ENCODE measurements at places on chromosomes 5 and 9.
A peak's percentile ranks its signal among the peaks of the same experiment; 100 is the strongest.

DNA sequence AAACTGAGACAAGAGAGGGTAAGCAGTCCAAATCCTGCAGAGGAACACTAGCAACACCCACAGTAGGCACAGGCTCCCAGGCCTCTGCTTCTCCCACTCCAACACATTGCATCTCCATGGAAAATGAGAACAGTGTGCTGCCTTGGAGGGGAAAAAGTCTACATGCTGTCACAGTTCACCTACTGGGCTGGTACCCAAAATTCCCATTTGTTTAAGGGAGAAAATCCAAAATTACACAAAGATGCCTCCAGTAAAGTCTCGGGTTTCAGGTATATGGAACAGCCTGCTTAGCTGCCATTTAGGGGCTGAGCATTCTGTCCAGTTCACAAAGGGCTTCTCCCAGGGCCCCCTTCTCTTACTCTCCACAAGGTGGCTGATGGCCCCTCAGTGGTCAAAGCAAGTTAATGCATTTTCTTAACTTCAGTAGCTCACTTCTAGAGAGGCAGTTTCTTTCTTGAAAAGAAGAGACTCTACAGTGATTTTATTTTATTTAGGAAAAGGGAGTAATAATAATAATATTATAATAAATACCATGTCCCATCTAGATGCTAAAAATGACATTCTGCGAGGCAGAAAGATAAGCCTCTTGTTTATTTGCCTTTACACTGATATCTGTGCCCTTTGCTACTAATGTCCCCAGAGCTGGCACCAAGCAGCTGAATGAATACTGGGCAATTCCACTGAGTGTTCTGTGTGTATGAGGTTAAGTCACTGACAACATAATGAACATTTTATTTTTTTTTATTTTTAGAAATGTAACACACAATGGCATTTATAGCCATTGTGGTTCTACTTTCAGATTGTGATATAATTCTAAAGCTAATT lies 89.4 kb downstream of the RGS7BP start:
- peak; percentile 3 for DNase-seq

- DNase-seq: no peak
Observed at GRCh38 chr5:122751293-122751782, 23.5 kb upstream of the SNX2 start.

DNA sequence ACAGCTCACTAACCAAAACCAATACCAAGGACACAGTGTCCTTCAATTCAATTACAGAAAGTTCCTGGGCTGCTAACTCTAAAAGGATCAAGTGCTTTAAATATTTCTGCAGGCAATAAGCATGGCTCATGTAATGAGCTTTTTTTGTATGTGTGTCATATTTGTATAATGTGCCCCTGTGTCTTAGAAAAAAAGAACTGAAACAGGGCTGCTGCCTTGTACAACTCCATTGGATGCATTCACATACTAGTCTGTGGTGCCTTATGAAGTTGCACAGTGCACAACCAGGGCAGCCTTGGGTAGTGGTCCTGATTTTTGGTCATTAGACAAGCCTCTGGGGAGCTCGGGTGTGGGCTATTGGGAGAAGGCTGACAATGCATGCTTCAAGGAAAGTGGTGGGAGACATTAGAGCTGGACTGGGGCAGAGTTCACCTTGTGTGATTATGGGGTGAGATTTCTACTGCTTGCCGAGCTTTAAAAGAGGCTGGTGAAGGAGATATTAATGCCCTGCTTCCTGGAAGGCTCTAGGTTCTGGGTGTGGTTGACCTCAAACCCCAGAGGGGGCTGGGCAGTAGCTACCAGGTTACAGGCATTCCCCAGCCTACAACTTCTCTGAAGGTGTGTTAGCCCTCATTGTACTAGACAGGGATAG lies 3.6 kb upstream of the CPEB4 start:
- DNase-seq: no peak

GRCh38 chr9:75200892-75201470 lies 112.7 kb downstream of the OSTF1 start:
- DNase-seq: peak; percentile 45

DNA sequence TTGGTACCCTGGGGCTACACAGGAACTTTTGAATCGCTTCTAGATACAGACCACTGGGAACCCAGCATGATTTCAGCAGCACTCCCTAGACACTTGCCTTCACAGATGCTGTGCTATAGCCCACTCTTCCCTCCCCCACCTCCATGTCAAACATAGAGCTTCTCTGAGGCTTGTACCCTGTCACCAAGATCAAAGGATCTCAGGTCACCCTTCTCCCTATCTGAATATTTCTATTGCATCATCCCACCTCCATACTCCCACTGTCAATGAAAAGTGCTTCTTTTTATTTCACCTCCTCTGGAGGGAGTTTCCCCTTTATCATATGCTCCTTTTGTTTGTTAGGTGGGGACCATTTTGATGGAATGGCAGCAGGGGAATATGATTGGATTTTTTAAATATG lies 29.2 kb upstream of the PHF24 start:
- DNase-seq: no peak

- peak; percentile 68 for DNase-seq
Observed at GRCh38 chr5:169970911-169971765, 9.2 kb downstream of the INSYN2B start.

- no peak for DNase-seq
Observed at GRCh38 chr9:75438716-75439115, 350.4 kb downstream of the OSTF1 start.

- no peak for DNase-seq
Observed at GRCh38 chr5:352639-353611, 31.4 kb downstream of the AHRR start.

DNA sequence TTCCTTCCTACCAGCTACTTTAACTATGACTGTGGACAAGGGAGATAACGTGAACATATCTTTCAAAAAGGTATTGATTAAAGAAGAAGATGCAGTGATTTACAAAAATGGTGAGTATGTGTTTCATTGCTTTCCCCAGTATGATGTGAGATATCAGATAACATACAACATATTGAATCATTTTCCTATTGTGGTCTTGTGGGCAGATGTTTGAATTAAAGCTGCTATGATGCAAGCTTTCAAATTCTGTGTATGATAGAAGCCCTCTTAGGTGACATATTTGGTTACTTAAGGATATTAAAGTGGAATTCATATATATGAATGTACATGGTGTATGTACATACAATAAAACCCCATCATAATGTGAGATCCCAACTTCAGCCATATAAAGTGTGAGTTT lies 59.5 kb downstream of the TEK start:
- no peak for DNase-seq

- no peak for DNase-seq
Observed at GRCh38 chr5:120552638-120553037, 88.5 kb downstream of the PRR16 start.

- DNase-seq: peak; percentile 46
Observed at GRCh38 chr5:154196955-154197652, 6.6 kb downstream of the GALNT10 start.

GRCh38 chr5:15943487-15943886 lies 236.1 kb downstream of the MARCHF11 start:
- DNase-seq: no peak

- DNase-seq: no peak
Observed at GRCh38 chr5:27011274-27011673, 27.1 kb downstream of the CDH9 start.

DNA sequence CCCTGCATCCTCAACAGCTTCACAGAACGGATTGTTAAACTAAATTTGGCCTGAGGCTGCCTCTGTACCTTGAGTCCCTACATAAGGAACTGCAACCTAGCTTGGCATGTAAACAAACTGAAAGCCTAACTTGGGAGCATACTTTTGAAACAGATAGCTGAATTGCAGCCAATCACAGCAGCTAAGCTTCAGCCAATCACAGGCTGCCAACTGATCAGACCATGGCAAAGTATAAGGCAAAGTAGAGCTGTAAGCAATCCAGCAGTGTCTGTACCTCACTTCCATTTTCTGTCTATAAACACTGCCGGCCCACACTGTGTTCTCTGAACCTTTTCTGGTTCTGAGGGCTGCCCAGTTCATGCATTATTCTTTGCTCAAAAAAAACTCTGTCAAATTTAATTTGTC lies 8.9 kb upstream of the ZNF483 start:
- no peak for DNase-seq

DNA sequence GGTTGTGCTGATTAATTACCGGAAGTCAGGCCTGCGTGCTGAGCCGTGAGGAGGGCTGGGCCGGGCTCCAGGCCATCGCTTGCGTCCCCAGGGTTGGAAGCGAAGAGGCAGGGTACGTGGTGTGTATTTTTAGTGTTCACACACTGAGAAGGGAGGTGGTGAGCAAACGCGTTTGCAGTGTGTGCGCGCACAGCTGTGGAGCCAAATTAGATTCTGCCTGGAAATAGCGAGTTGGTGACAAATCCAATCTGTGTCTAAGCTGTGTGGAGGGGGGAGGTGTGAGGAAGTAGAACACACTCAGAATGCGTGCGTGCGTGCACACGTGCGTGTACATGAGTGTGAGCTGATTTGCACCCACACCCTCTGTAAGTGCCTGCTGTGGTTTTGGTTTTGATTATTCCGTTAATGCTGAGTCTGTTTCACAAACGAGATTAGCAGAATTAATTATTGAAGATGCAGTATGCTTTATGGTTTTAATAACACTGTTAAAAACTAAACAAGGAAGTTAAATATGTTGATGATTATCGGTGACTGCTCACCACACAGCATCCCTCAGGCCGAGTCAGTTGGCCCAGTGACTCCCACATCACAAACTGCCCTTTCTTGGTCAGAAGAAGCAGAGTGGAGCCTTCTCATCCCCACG lies 111.8 kb upstream of the FCN2 start:
- DNase-seq: no peak

DNA sequence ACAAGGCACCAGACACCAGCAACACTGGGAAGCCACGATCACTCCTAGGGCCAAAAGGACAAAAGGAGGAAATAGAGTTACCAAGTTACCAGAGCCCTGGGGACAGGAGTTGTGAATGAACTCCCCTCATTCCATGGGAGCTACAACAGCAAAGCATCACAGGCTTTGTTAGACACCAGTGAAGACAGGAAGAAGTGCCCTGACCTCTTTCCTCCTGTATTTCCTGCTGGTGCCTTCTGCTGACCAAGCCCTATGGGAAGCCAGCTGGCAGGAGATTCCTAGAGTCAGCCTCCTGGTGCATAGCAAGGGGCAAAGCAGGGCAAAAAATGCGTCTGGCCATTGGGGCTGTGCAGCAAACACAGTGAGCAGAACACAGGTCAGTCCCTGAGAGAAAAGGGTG lies 374.7 kb downstream of the ZSWIM6 start:
- no peak for DNase-seq

DNA sequence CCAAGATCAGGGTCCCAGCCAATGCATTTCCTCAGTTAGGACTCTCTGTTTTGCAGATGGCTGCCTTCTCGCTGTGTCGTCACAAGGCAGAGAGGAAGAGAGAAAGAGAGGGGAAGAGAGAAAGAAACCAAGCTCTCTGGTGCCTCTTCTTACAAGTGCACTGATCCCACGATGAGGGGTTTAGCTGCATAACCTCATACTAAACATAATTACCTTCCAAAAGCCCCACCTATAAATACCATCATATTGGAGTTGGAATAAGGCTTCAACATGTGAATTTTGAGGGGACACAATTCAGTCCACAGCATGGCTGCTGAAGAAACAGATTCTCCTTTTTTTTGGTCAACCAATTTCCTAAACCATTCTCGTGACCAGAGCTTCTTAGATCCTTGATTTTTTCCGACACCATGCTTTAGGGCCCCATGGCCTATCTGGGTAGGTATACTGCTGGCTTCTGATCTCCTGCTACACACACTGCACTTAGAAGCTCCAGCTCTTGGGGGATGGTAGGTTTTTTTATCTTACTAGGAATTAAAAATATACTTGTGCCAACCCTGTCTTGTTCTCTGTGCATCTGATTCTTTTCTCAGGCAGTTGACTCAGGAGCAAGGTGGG lies 5.1 kb downstream of the CAMK4 start:
- no peak for DNase-seq

GRCh38 chr5:16733331-16734006 lies 116.7 kb upstream of the RETREG1 start:
- DNase-seq: no peak

DNA sequence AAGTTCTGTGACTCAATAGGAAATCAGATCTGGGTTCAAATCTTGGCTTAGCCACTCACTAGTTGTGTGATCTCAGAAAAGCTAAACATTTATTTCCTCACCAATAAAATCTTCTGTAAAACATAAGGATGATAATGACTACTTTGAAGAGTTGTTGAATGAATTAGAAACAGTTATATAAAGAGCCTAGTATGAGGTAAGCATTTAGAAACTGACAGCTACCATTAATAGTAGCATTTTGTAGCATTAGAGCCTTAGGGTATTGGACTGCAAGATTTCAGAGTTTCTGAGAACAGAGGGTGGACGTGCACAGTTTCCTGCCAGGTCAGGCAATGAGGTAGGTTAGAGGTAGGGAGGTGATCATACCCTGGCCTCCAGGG lies 293.2 kb downstream of the CWC27 start:
- no peak for DNase-seq

- no peak for DNase-seq
Observed at GRCh38 chr5:54571462-54571861, 53.9 kb downstream of the SNX18 start.

DNA sequence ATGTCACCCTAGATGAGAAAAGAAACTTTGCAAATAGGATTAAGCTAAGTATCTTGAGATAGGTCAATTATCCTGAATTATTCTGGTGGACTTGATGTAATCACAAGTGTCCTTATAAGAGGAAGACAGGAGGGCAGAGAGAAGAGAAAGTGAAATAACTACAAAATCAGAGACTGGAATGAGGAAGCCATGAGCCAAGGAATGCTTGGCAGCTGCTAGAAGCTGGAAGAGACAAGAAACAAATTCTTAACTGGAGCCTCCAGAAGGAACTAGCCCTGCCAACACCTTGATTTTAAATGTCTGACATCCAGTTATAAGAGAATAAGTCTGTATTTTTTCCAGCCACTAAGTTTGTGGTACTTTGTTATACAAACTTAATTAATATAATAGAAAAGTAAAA lies 480.0 kb downstream of the NR2F1-AS1 start:
- no peak for DNase-seq

DNA sequence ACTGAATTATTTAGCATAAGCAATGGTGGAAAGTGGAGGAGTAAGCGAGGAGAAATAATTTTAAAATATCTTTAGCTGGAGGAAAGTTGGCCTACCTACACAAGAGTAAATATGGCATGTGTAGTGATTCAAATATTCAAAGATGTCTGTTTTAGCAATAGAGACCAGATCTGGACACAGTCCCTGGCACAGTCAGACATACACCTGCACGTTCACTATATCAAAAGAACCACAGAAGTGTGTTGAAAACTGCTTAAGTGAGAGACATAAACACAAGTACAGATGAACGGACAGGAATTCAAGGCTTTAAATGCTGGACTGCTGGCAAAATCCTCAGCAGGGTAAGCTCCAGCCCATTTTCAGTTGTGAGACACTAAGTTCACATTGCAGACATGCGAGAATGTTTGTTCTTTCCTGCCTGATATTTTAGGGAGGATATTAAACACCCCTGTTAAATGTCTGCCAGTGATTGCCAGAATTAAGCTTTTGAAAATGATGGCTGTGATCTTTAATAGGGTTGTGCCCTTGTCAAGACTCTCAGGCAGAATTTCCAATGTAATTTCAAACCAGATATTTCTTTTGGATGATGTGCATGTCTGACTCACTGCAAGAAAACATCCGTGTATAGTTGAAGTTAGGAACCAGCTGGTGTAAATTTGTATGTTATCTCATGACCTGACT lies 810.6 kb downstream of the TLE4 start:
- DNase-seq: no peak

Measured in ACHN (cell line).